ENCODE measurements at places on chromosomes 6 and 20.

GRCh38 chr20:32231847-32232246 is 24.2 kb downstream of the POFUT1 start:
- no peak for DNase-seq

- no peak for DNase-seq
Observed at GRCh38 chr6:45836984-45837383, 178.7 kb downstream of the CLIC5 start.

DNA sequence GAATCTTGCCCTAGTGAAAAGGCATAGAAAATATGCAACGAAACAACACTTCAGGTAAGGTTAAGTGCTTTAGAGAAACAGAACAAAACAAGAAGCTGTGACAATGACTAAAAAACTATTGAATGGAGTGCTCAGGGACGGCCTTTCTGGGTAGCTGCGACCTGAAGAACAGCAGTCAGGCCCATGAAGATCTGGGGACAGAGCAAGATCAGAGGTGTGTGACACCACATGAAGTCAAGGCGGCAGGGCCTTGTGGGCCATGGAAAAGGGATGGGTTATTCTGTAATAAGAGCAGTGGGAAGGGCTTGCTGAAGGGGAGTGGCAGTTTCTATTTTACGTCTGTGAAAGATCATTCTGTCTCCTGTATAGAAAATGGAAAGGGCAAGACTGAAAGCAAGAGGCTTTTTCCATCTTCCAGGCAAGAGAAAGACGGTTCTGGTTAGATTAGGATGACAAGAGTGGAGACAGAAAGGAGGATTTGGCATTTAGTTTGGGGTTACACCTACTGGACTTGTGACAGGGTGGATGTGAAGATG is 5.1 kb downstream of the UBE2V1 start:
- no peak for DNase-seq

DNA sequence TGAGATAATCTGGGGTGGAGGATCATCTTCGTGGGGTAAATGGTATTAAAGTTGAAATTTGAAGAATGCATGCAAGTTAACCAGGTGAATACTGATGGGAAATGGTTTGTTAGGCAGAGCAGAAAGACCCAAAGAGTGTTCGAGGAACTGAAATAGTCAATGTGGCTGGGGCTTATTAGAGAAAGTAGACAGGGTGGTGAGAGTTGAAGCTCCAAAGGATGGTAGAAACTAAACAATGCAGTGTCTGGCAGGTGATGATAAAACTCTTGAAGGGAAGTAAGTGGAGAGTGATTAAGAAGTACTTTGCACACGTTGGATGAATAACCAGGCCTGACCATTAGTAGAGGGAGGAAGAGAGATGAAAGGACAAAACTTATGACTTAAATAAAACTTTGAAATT is 39.8 kb upstream of the CENPW start:
- DNase-seq = no peak

- no peak for DNase-seq
Observed at GRCh38 chr6:4587171-4587570, 189.0 kb upstream of the CDYL start.

DNA sequence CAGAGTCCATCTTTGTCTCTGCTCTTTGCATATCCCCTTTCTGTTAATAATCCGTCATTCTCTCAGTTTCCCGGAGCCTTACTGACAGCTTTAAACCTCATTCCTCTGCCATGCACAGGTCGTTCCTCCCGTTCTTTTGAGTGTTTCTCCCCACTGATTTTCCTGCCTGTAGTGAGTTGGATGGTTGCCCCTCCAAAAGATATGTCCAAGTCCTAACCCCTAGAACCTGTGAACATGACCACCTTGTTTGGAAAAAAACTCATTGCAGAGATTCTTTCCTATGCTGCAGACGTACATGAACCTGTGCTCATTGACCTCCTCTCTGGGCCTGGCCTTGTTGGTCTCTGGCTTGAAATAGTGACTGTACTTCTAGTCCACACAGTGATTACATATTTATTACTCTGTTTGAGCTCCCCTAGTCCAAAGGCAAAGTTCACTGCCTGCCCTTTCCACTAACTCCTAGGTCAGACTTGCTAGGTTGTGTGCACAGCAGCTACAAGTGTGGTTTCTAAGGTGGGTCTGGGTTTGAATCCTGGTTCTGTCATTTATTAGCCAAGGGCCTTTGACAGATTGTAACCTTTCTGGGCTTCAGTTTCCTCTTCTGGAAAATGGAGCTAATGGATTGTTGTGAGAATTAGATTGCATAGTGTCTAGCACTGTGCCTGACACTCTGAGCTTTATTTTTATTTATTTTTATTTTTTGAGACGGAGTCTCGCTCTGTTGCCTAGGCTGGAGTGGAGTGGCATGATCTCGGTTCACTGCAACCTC is 29.3 kb downstream of the PPARD start:
- no peak for DNase-seq

DNA sequence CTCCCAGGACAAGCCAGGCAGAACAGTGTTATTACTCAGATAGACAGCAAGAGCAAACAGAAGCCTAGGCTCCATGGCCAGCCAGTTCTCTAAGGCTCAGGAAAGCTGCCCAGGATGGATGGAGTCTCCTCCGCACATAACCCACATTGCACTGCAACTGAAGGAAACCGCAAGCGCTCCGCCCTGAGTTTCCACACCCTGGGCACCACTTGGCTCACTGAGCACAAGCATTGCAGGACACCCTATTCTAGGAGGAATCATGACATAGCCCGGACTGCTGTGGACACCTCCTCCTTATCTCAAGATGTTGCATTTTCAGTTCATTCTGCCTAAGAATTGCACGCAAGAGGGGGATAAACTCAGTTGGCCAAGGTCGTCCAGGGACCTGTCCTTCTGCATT is 42.9 kb downstream of the LINC00237 start:
- DNase-seq = no peak

DNA sequence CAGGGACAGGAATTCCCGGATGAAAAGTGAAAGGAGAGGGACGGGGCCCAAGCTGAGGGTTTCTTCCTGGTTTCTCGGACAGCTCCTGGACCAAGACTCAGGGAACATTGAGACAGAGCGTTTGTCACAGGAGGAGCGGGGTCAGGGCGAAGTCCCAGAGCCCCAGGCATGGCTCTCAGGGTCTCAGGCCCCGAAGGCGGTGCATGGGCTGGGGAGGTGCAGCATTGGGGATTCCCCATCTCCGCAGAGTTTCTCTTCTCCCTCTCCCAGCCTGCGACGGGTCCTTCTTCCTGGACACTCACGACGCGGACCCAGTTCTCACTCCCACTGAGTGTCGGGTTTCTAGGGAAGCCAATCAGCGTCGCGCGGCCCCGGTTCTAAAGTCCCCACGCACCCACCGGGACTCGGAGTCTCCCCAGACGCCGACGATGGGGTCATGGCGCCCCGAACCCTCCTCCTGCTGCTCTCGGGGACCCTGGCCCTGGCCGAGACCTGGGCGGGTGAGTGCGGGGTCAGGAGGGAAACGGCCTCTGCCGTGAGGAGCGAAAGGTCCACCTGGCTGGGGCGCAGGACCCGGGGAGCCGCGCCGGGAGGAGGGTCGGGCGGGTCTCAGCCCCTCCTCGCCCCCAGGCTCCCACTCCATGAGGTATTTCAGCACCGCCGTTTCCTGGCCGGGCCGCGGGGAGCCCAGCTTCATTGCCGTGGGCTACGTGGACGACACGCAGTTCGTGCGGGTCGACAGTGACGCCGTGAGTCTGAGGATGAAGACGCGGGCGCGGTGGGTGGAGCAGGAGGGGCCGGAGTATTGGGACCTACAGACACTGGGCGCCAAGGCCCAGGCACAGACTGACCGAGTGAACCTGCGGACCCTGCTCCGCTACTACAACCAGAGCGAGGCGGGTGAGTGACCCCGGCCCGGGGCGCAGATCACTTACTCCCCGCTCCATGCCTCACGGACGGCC is 54.6 kb upstream of the POLR1H start:
- DNase-seq = no peak

GRCh38 chr20:15593081-15593480 is 980.2 kb downstream of the KIF16B start:
- no peak for DNase-seq

- no peak for DNase-seq
Observed at GRCh38 chr6:16857969-16858592, 96.8 kb upstream of the ATXN1 start.

DNA sequence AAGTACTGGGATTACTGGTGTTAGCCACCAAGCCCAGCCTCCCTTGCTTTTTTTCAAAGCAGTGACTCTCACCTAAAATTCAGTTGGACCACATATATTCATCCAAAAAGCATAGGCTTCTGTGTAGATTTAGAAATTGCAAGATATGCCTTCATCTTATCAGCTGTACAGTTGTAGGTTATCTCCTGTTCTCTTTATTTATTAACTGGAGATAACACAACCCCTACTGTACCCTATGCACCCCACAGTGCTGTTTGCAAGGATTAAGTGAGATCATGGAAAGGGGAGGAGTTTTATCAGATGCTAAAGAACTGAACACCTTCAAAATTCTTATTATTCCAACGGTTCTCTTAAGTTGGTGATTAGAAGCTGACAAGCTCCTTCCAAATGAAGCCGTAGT is 164.4 kb upstream of the JARID2 start:
- DNase-seq = no peak

- no peak for DNase-seq
Observed at GRCh38 chr6:43782764-43783513, 12.9 kb downstream of the VEGFA start.

GRCh38 chr20:47740121-47740861 is 45.0 kb downstream of the SULF2 start:
- DNase-seq = no peak
